ENCODE measurements at places on chromosomes 5 and 9. TPM values are rescaled to one million over a fixed set of nuclear protein-coding genes. Genes with fewer than 3 reads are reported as not detected.

The PCDHB9 gene
- total RNA-seq = 0.07 TPM

The BARHL1 gene
- not detected for total RNA-seq

The PCDHB15 gene
- total RNA-seq = 0.07 TPM

The STPG3 gene
- total RNA-seq = not detected

DNA sequence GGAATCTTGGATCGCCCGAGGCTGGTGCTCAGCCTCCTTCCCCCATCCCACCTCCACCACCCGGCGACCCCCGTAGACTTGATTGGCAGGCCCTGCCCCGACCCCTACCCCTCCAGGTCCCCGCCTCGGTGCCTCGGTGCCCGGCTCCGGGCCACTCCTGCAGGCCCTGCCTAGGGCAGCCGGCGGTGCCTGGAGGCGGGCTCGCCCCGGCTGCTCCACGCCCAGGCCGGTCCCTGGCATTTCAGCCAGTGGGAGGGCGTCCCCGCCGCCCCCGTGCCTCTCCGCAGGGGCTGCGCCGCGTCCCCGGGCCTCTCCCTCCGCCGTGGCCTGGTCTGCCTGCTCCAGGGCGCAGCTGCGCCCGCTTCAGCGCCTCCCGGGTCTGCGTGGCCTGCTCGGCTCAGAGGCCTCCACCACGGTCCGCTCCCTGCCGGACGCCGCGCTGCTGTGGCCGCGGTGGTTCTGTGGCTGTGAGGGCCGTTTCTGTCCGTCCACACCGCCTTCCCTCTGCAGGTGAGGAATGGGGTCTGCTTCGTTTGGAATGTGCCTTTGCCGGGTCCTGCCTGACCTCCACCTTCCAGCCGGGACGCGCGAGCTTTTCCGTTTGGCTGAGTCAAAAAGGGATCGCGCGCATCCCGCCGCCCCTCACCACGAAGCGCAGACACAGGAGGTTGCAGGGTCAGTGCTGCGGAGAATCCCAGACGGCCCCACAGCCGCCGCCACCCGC is 48.3 kb upstream of the IRX4 start:
- H3K4me3 ChIP-seq = no peak overlapping the region
- H3K27ac ChIP-seq = no peak overlapping the region
- H3K4me1 ChIP-seq = peaks cover 37% of the 10 kb centered on the region
- DNase-seq = no peak
- no peaks in the 10 kb centered on the region for H3K27me3 ChIP-seq

DNA sequence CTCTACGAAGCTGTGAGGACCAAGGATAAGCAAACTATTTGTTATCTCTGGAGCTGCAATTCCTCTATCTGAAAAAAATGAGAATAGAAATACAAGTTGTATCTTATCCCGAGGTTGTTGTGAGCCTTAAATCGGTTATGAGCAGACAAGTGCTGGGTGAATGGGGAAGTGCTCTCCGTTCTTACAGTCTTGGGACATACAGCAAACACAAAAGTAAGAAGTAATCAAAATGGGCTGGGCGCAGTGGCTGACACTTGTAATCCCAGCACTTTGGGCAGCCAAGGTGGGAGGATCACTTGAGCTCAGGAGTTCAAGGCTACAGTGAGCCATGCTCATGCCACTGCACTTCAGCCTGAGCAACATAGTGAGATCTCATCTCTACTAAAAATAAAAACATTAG is 31.7 kb downstream of the ITK start:
- DNase-seq = no peak
- peaks cover 3% of the 10 kb centered on the region for H3K4me1 ChIP-seq
- H3K36me3 ChIP-seq = no peaks in the 10 kb centered on the region
- H3K4me3 ChIP-seq = no peak overlapping the region
- no peak overlapping the region for H3K27ac ChIP-seq
- no peaks in the 10 kb centered on the region for H3K27me3 ChIP-seq

GRCh38 chr9:32866273-32866672 is 82.9 kb downstream of the TMEM215 start:
- H3K4me3 ChIP-seq = no peak overlapping the region
- H3K27ac ChIP-seq = no peak overlapping the region
- peaks cover 3% of the 10 kb centered on the region for H3K27me3 ChIP-seq
- no peak for DNase-seq

DNA sequence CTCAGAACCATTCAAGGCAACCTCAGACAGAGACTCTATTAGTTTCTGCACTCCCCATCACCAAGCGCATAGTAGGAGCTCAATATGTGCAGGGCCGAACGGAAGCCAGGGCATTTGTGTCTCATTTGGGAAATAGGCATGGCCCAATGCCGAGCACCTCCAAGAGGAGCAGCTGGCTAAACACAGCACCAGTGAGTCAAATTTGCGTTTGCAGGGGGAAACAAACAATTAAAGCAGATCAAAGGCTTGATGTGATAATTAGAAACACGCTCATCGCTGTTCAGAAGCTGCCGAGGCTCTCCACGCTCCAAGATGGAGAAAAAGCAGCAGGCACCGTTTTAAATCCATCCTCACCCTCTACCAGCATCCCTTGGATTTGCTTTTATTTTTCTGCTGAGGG is 225.3 kb downstream of the AGTPBP1 start:
- H3K27ac ChIP-seq = no peak overlapping the region
- DNase-seq = no peak
- H3K27me3 ChIP-seq = no peaks in the 10 kb centered on the region

- no peak for DNase-seq
- no peak overlapping the region for H3K4me3 ChIP-seq
- no peak overlapping the region for H3K27ac ChIP-seq
- H3K36me3 ChIP-seq = no peaks in the 10 kb centered on the region
- H3K27me3 ChIP-seq = no peaks in the 10 kb centered on the region
Observed at GRCh38 chr5:112348387-112348786, 70.7 kb downstream of the EPB41L4A start.

GRCh38 chr9:37706290-37706689 is 47.3 kb upstream of the TRMT10B start:
- H3K4me1 ChIP-seq = no peaks in the 10 kb centered on the region
- no peak overlapping the region for H3K27ac ChIP-seq
- H3K27me3 ChIP-seq = no peaks in the 10 kb centered on the region
- DNase-seq = no peak
